ENCODE measurements at places on chromosomes 1 and 21. TPM values are rescaled to one million over a fixed set of nuclear protein-coding genes. Genes with fewer than 3 reads are reported as not detected.

CFHR1 gene
- 0.60 TPM for total RNA-seq

S100A7A gene
- 24.6 TPM for total RNA-seq

LRRC39 gene
- total RNA-seq, result not detected

CRNN gene
- total RNA-seq, result 1,110 TPM

FTCD gene
- total RNA-seq, result 0.36 TPM

KAZN gene
- 33.9 TPM for total RNA-seq

C4BPA gene
- total RNA-seq, result 0.24 TPM

PDZK1IP1 gene
- 273 TPM for total RNA-seq

WNT4 gene
- total RNA-seq, result 7.7 TPM

OR2T11 gene
- total RNA-seq, result not detected

RIIAD1 gene
- total RNA-seq, result not detected

MPZ gene
- total RNA-seq, result 1.4 TPM

FCRL1 gene
- 1.2 TPM for total RNA-seq

Data from esophagus mucosa (tissue), 1 donor.